ENCODE measurements at places on chromosomes 16 and 17.

DNA sequence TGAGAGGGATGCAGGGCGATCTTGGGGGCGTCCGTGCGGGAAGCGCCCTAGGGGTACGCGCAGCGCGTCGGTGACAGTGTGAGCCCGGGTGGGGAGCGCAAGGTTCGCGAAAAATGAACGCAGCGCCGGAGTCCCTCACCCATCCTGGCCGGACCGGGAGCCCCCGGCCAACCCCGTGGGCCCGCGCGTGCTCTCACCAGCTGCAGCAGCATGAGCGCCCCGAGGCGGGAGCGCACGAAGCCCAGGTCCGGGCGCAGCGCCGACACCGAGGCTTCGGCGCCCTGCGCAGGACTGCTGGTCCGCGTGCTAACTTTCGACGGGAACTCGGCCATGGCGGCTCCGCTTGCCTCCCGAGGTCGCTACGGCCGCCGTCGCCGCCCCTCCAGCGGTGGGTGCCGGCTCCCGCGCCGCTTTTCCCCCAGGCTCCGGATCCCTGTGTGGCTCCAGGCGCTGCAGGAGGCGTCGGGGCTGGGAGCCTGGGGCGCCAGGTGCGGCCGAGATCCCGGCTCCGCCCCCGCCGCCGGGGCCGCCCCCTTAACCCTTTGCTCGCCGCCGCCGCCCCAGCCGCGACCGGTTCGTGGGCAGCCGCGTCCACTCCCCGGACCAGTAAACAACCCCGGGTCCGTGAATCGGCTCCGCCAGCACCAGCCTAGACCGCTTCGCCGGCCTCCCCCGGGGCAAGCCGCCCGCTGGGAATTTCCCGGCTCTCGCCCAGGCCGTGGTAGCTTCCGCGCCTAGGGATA, at the start of gene PLLP:
Gene PLLP, minus strand, starts transcription at position 464 of the 743 bp plus-strand sequence. Its CDS starts 132 bp downstream, at position 332.
- peak; percentile 36 for DNase-seq

GRCh38 chr17:50559674-50560184, 786 bp upstream of the CACNA1G start:
- DNase-seq: no peak

DNA sequence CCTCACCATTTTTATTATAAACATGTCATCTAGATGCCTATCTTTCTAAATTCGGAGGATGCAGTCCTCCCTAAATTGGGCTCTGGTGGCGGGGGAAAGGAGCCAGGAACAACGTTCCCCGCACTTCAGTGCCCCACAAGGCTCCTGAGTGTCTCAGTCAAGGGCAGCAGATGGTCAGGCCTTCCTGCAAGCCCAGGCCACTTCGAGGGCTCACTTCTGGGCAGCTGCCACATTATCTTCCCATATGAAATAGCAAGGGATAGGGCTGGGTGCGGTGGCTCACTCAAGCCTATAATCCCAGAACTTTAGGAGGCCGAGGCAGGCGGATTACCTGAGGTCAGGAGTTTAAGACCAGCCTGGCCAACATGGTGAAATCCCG, 32.3 kb downstream of the FBXO31 start:
- DNase-seq: no peak

- DNase-seq: no peak
Measured at GRCh38 chr17:44307387-44308186, 814 bp upstream of the RUNDC3A start.

DNA sequence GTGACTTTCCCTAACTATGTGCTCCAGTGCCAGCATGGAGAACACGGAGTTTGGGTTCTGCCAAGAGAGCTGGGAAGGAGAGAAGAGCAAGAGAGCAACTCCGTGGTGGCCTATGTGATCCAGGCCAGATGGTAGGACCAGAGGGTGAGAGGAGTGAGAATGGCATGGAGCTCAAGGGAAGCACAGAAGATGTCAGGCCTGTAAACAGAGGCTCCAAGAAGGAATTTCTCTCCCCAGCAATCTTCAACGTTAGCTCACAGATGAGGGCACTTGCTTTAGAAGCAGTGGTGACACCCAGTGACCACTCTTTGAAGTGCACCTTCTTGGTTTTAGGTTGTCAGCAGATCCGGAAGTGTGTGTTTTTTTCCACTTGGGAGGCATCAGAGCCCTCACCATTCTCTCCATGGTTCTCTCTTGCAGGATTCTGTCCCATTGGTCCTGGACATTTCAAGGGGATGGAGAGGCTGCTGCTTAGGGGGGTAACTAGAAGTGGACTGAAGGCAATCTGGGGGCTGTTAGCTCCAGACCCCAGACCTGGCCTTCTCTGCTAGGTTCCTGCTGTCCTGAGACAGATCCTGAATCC, 18.1 kb upstream of the TMEM98 start:
- peak; percentile 71 for DNase-seq

DNA sequence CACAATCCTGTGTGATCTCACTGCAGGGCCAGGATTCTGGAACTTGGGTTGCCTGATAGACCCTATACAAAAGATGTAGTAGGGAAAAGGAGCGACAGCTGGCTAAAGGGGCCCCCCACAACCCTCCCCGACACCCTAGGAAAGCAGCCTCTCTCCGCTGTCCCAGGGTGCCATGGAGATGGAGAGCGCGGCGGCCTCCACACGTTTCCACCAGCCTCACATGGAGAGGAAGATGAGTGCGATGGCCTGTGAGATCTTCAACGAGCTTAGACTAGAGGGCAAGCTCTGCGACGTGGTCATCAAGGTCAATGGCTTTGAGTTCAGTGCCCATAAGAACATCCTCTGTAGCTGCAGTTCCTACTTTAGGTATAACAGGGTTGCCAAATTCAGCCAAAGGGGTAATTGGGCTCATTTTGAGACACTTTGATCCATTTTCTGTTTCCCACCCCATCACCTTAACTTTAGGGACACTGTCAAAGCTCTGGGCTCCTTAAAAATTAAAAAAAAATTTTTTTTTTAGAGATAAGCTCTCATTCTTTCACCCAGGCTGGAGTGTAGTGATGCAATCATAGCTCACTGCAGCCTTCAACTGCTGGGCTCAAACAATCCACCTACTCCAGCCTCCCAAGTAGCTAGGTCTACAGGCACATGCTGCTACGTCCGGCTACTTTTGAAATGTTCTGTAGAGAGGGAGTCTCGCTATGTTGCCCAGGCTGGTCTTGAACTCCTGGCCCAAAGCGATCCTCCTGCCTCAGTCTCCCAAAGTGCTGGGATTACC, at the start of gene KLHL10:
Gene KLHL10, plus strand, starts transcription at position 65 of the 778 bp plus-strand sequence. Its CDS starts 108 bp downstream, at position 173.
- no peak for DNase-seq

GRCh38 chr16:35342012-35342411, 1882.6 kb downstream of the TP53TG3F start:
- DNase-seq: no peak

- no peak for DNase-seq
Measured at GRCh38 chr16:10169904-10170410, 12.3 kb downstream of the GRIN2A start.

DNA sequence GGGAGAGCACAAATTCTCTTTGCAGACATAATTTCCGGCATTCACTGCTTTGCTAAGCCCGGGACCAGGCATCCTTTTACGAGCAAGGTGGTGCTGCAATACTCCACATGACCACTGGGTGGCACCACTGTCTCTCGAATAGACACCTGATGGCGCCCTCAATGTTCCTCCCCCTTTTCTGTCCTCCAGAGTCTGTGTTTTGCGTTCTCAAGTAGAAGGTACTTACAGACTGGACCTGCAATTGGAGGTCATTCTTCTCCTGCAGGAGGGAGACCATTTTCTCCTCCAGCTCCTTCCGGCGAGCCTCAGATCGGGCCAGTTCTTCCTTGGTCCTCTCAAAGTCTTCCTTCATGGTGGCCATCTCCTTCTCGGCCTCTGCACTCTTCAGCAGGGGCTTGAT, 45.2 kb downstream of the MYH13 start:
- DNase-seq: peak; percentile 50

DNA sequence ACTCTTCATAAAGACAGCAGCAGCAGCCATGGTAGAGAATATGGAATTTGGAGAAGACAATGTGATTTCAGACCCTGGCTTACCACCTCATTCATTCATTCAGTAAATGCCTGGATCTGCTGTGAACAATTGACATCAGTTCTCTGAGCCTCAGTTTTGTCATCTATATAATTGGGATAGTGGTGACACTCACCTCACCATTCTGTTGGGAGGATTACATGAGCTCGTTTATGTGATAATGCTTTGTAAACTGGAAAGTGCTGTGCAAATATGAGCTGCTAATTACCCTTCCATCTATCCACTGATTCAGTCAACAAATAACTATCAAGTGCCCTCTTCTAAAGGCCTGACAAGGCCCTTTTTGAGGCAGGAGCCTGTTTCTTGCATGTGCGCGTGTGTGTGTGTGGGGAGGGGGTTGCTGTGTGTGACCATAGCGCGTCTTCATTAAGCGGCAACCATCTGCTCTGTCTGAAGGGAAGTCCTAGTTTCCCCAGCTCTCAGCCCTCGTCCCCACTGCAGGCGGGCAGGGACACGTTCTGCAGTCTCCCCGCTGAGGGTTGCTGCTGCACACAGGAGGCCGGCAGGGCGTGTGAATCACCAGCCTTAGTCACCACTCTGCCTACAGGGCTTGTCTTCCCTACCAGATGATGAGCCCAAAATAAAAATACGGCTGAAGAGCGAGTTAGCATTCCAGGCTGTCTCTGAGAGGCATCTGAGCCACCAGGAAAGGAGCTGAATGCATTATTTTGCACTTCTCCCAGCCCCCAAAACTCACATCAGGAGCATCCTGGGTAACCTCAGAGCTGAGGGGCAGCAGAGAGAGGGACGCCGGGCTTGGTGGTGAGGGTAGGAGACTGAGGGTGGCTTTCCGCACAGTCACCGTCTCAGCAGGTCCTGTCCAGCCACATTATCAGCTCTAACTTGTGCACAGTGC, 19.9 kb downstream of the ARL4D start:
- peak; percentile 77 for DNase-seq

DNA sequence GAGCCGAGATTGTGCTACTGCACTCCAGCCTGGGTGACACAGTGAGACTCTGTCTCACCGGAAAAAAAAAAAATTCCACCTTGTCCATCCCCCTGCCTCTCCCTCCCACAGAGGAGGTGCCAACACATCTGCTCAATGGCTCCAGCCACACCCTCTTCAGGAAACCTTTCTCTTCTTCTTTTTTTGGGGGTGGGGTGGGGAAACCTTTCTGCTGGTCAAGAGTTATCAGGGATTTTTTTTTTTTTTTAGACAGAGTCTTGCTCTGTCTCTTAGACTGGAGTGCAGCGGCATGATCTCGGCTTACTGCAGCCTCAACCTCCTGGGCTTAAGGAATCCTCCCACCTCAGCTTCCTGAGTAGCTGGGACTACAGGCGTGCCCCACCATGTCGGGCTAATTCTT, 18.7 kb downstream of the TNS4 start:
- DNase-seq: no peak

DNA sequence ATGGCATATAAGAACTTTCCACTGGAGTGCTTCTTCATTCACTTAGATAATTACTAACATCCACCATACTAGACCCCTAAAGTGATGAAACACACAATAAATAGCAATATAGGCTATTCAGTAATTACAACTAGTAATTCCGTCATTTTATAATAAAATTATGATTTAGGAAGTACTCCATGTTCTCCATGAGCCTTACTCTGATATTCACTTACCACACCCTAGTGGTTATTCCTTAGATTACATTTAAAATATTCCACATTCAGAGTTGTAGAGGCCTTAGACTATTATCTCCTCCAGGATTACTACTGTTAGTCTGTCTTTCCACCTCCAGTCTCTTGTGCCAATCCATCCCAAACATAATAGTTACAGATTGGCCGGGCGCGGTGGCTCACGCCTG, 62.4 kb downstream of the STH start:
- no peak for DNase-seq

DNA sequence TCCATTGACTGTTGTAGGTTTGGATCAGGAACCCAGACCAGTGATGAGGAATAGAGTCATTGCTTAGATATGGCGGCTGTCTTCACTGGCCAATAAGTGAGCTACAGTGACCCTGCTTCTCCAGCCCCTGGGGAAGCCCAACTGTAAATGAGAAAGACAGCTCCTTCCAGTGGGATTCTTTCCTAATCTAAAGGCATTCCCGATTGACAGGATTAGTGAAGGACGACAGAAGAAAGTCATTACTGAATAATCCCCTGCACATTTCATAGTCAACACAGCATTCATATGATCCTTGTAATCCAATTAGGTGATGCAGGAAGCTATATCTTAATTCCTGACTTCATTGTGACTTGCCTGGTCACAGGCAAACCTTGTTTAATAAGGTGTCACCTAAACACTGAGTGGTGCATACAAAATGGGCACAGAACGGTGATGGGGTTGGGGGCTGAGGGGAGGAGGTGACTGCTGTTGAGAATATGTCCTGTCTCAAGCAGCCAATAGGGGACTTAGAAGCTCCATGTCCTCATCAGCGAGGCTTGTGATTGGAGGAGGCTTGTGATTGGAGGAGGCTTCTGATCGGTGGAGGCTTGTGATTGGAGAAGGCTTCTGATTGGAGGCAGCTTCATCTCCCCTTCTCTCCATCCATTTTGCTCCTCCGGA, 242.6 kb downstream of the XYLT1 start:
- no peak for DNase-seq

DNA sequence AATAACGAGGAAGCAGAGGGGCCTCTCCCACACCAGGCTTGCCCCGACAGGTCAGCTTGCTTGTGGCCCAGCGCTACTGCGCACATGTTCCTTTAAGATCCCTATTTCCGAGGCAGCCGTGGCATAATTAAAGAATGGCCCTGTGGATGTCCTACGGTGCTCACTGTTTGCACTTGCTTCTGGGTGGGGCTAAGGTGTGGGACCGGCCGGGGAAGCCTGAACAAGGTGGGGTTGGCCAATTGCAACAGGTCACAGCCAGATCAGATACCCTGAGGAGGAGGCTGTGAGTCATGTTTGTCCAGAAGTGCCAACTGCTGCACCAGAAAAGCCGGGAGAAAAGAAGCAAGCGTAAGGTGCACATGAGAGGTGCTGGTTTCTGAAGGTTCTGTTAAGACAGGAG, 158.5 kb upstream of the CACNG5 start:
- DNase-seq: no peak

GRCh38 chr17:15260376-15261257, 4.5 kb downstream of the PMP22 start:
- DNase-seq: peak; percentile 93

DNA sequence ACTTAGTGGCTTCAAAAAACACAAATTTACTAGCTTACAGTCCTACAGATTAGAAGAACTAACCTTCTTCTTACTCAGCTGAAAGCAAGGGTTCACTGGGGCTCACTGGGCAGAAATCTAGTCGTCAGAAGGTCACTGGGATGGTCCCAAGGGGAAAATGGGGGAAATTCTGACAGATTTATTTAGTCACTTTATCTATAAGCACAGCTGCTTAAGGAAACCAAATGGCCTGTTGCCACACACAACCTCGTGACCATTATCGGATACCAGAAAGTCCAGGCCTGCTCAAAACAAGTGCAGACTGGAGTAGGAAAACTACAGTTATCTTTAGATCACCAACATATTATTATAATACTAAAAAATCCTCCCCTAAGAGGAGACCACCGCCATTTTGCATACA, 374.6 kb upstream of the ASIC2 start:
- no peak for DNase-seq

All from heart left ventricle (tissue), 16 donors.